Urothelium cell line (cell line): ENCODE measurements at places on chromosomes 11 and 22.

DNA sequence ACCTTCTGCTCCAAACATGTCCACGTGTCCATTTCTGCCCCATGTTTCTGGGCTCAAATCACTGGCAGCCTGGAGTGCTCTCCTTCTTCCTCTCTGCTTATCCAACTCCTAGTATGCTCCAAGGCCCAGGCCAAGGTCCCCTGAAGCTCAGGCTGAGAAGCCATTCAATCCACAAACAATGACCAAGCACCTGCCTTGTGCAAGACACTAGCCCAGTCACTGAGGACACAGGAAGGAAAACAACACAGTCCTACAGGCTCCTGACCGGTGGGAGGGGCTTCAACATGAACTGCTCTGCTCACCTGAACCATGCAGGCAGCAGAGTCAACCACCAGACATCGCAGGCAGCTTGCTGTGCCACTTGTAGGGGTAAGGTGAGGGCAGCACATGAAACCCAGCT, 93.6 kb downstream of the RPL27A start:
- DNase-seq: no peak

- no peak for DNase-seq
Measured at GRCh38 chr11:67270256-67271204, 4.3 kb downstream of the GRK2 start.

GRCh38 chr11:64284962-64285884, at the start of gene GPR137:
TSS of gene GPR137 (plus strand) at chr11:64285848. CDS start at chr11:64286525, 677 bp downstream.
- DNase-seq: peak; percentile 85

- no peak for DNase-seq
Measured at GRCh38 chr22:46578251-46578823, 40.9 kb upstream of the CELSR1 start.
